ENCODE measurements at places on chromosomes 11 and 22.

- DNase-seq, result no peak
Observed at GRCh38 chr11:114259551-114259983, 36.6 kb upstream of the NNMT start.

GRCh38 chr11:72580642-72580950 is 93.6 kb downstream of the PDE2A start:
- DNase-seq, result no peak

DNA sequence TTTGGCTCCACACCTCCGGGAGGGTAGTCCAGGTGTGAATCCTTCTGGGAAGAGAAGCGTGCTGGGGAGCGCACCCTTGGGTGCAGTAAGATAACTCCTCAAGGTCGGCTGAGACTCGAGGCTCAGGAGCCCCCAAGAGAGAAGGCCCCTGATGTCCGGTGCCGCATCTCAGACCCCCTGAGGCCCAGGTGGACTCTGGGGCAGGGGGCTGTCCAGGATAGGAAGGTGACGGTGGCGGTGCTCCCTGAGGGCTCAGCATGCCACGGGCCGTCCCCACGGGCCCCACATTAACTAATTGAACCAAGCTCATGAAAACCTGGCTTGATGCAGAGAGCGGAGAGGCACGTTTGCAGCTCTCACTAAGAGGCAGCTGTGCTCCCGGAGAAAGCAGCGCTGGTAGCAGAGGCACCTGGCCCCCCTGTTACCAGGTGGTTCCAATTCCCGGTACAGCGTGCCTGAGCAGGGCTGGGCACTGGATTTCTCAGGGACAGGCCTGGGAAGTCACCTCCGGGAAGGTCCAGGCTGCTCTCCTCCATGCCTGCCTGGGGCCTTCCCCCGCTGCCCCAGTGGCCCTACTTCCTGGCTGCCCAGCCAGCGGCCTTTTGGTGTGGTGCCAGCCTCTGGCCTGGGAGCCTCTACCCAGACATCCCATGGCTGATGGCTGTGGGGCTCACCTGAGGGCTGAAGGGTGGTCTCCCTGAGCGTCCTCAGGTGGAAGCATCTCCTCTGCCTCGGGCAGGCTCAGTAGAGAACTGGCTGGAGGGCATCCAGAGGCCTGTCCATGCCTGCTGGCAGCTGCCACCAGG is 1.1 kb downstream of the KCNQ1 start:
- DNase-seq, result no peak

GRCh38 chr11:68446046-68446725 is 14.4 kb upstream of the PPP6R3 start:
- DNase-seq, result no peak

- DNase-seq, result no peak
Observed at GRCh38 chr11:17414317-17414737, 25.9 kb upstream of the KCNJ11 start.

DNA sequence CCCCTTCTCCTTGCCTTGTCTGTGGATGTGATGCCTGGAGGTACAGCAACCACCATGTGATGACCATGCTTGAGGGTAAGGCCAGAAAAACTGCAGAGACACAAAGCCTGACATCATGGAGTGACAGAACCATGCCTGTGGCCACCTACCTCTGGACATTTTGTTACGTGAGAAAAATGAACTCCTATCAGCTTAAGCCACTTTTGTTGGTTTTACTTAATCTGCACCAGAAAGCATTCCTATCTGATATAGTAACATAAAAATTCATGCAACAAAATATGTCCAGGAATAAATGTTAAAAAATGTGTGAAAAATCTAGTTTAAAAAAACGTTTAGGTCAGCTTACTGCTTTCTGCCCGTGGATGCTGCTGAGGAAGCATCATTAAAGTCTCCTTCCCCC is 42.6 kb upstream of the P4HA3 start:
- no peak for DNase-seq

DNA sequence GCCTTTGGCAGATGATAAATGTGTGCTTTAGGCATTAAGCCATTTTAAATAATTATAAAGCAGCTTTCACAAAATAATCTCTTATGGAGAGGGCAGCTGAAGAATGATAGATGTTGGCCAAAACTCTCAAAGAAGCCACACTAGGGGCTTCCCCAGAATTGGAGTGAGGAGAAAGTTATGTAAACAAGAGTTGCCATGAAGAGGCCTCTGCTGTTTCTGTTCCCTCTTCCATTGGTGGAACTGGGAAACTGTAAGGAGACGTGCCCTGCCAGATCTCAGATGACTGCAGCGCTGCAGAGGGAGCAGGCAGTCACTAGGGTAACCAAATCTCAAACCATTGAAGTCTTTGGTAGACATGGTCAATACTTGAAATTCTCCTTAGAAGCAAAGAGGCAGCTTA is 19.4 kb upstream of the APLP2 start:
- no peak for DNase-seq

DNA sequence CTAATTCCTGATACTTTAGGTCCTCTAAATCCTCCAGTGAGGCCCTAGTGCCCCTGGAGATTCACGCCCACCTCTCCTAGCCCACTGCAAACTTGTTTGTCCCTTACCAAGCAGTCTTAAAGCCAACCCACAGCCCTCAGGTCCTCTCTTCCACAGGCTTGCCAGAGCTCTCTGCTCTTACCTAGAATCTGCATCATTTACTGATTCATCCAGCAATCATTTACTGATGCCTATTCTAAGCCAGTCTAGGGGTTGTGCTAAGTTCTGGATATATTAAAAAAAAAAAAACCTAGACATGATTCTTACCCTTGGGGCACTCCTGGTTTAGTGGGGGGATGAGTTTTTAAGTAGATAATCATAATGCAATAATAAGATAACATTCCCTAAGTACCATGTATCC is 43.0 kb upstream of the PLET1 start:
- DNase-seq, result no peak

DNA sequence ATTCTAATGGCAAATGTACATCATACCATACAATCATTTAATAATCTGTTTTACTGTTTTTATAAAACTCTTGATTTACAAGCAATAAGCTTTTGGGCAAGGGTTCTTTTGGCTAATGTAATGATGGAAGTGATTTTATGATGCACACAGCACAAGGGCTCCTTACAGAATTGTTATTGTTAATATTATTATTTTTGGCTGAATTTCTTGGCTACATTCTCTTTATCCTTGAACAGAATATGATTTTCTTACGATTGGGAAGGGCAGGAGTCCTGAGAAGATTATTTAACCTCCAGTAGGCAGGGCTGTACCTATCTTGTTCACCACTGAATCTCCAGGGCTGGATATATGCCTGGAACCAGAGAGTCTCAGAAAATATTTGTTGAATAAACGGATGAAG is 70.4 kb upstream of the ARHGAP20 start:
- DNase-seq, result no peak

DNA sequence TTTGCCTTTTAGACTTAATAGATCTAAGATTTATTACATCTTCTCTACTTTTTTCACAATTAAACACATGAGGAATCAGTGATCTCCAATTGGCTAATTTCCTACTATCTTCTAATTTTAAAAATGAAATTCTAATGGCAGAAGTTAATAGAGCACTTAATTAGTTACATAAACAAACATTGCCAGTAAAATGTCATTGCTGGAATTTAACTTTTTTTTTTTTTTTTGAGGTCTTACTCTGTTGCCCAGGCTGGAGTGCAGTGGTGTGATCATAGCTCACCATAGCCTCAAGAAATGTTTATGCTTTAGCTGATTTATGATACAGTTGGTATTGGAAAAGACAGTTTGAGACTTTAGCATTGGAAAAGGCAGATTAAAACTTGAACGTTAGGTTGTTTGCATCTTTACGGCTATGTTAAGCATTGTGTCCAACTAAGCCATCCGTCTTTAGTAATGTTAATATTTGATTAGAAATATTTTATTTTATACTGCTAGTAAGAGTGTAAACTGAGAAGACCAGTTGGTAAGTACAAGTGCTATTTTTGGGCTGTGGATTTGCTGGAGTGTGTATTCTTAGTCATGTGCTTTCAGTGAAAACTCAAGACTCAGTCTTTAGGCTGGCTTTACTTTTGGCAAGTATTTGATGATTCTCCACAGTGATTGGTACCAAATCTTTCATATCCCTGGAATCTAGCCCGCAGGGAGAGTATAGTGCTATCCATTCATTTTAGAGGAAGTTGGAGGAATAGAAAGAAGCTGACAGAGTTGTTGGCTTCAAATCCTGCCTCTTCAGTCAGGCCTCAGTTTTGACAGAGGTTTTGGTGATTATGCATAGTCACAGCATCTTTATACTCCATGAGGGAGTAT is 4.5 kb downstream of the ANO5 start:
- no peak for DNase-seq

GRCh38 chr22:27843441-27843840 is 41.9 kb upstream of the MN1 start:
- no peak for DNase-seq

- DNase-seq, result no peak
Observed at GRCh38 chr22:41469218-41469851, 418 bp downstream of the ACO2 start.

GRCh38 chr22:47408409-47408808 is 646.0 kb downstream of the TBC1D22A start:
- DNase-seq, result no peak

- no peak for DNase-seq
Observed at GRCh38 chr11:101523634-101524260, 60.1 kb downstream of the TRPC6 start.

DNA sequence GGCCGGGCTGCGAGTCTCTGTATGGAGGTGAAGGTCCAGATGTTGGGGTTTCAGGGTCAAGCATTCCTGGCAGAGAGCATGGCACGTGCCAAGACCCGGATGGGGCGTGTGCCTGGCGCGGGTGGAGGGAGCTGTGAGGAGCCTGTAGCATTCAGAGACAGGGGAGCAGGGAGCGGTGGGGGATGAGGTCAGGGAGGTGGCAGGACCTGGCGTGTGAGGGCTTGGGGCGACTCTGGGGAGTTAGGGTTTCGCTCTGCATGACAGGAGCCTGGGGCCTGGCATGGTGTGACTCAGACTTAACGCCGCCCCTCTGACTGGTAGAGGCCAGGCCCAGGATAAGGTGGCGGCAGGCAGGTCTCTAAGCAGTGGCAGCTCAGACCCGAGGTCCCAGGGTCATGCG is 103.0 kb downstream of the KCNQ1 start:
- DNase-seq, result no peak

DNA sequence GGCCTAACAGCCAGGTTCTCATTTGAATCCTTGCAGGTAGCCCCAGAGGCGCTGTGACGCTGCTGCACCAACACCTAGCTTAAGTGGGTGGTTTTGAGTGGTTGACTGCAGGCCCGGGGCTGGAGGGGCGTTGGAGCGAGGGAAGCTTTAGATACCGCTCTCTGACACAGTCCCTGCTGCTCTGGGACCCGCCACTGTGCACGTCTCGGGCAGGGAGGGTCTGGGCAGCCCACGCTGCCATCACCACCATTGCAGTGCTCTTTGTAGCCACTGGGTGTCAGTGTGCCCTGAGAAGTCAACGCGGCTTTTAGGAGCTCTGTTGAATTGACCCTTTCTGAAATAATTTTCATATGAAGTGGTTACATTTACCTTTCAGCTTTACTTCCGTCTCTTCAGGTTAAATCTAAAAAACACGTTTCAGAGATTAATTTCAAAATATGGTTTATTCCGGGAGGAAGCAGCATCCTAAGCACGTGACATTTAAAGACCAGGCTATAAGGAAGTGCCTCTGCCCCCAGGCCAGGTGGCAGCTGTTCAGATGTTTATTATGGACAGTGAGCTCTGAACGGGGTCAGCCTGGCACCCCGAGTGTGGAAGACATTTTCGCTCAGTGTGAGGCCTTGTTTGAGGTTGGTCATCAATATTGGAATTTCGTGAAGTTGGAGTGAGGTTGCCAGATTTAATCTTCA is 30.9 kb upstream of the PARVB start:
- DNase-seq, result peak; percentile 76

DNA sequence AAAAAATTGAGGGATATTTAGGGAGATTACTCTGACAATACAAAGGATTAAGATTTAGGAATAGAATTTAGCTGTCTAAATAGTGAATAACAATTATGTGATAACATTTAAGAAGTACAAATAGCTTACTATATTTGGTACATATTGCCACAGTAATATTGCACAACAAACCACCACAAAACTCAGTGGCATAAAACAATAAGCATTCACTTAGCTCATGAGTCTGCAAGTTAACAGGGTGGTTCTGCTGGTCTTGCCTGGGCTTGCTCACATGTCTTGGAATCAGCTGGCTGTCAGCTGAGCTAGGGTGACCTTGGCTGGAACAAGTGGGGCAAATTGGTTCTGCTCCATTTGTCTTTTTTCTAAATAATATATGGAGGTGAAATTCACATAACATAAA is 115.1 kb downstream of the DCDC1 start:
- DNase-seq, result no peak

DNA sequence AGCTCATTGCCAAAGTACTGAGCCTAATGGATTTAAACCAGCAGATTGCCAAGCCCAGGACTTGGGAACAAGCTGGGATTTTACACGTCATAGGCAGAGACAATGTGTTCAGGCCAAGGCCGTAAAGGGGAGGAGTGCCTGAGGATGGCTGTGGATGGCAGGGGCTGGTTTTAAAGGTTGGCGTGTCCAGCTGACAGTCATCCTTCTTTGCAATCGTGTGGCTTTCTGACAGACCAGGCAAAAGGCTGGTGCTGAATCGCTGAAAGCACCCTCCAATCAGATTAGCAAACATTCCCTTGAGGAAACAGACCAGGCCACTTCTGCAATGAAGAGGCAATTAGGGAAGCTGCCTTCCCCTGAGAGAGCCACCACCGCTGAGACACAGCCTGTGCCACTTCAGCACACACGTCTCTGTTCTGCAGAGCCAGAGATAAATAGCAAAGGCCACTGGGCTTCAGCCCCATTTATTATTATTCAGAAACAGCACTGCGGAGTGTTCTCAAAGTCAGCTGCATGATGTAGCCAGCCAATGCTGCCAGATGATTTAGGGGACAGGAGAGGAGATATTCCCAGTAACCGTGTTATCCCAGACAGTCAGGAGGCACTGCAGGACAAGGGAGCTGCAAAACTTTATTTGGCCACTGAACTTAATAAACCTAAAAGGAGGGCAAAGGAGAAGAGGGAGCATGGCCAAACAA is 54.2 kb upstream of the CSNK2A3 start:
- no peak for DNase-seq

- DNase-seq, result no peak
Observed at GRCh38 chr11:92531065-92531739, 306.6 kb downstream of the FAT3 start.

- DNase-seq, result peak; percentile 81
Observed at GRCh38 chr11:554428-555226, 5.9 kb downstream of the LMNTD2 start.

DNA sequence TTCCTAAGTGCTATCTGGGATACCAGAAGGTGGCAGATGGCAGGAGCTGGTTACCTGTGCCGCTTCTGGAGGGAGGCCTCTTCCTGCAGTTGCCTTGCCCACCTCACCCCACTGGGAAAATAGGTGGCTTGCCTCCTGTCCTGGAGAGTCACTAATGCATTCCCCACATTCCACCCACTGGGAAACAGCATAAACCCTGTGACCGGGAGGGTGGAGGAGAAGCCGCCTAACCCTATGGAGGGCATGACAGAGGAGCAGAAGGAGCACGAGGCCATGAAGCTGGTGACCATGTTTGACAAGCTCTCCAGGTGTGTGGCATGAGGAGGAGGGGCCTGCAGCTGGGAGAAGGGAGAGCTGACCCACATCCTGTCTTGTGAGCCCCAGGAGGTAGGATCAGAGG is 5.6 kb downstream of the RIC8A start:
- DNase-seq, result no peak
